ENCODE measurements at places on chromosomes 3 and 15.
A peak's percentile ranks its signal among the peaks of the same experiment; 100 is the strongest.

- DNase-seq = no peak
Observed at GRCh38 chr3:128730471-128730870, 4.5 kb downstream of the RAB7A start.

DNA sequence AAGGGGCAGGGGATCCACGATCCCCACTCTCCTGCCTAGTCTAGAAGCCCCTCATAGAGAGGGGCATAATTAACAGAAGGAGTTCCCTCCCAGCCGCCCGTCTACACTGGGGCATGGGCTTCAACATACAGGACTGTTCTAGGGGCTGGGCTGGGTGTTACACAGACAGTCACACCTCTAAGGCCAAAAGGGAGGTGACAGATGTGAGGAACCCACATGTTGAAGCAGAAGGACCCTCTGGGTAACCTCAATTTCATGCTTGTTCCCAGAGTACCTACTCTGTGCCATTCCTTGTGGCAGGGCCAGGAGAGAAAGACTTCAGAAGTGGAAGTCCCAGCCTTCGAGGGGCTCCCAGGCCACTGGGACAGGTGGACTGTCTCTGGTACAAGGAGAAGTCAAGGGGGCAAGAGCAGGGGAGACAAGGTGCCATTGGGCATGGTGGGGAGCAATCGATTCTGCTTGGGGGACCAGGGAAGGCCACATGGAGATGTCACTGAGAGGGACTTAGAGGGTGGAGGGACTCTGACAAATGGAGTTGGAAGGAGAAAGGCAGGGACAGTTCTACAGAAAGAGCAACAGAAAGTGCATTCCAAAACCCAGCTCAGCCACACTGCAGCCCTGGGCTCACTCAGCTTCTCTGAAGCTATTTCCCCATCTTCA is 71.3 kb downstream of the CPN2 start:
- no peak for DNase-seq

DNA sequence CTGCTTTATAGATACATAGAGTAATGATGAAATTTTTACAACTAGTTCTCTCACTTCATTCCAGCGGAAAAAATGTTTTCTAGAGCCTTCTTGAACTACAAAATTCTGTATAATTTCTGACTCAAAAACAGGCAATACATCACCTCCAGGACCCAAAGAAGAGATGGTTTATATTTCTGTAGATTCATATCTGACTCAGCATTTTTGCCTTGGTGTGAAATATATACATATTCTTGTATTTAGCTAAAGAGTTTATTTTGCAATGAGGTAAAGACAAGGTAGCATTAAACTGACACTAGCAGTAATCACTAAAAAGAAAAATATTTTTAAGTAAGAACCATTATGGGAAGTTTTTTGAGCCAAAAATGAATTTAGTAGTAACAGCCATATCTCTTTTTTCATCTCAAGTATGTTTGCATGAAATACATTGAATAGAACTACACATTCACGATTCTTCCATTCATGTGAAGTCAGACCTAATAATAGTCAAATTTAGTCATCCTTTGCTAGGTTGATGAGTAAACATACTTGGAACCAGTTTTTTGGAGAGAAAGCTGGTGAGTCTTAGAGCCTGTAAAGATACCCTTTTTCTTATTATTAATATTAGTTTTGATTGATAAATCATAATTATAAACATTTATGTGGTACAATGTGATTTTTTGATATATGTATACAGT is 31.6 kb downstream of the COL8A1 start:
- DNase-seq = no peak

GRCh38 chr3:48852151-48852550 is 4.5 kb upstream of the PRKAR2A start:
- peak; percentile 31 for DNase-seq

- DNase-seq = peak; percentile 62
Observed at GRCh38 chr3:182682263-182683241, 110.8 kb upstream of the ATP11B start.

Measured in hematopoietic multipotent progenitor cell treated with erythropoietin and hydrocortisone succinate and interleukin-3 and kit ligand, for 4 days (in vitro differentiated cells).